CD4-positive, alpha-beta memory T cell (primary cell): ENCODE measurements at places on chromosomes 3 and 15. TPM values are rescaled to one million over a fixed set of nuclear protein-coding genes. Genes with fewer than 3 reads are reported as not detected.

GRCh38 chr3:111545349-111545748 lies 3.4 kb downstream of the CD96 start:
- no peak for DNase-seq

IGSF11 gene
- total RNA-seq = 0.22 TPM

- DNase-seq = no peak
These were observed 12.0 kb upstream of the C3orf80 start for GRCh38 chr3:160213191-160213590.

DNA sequence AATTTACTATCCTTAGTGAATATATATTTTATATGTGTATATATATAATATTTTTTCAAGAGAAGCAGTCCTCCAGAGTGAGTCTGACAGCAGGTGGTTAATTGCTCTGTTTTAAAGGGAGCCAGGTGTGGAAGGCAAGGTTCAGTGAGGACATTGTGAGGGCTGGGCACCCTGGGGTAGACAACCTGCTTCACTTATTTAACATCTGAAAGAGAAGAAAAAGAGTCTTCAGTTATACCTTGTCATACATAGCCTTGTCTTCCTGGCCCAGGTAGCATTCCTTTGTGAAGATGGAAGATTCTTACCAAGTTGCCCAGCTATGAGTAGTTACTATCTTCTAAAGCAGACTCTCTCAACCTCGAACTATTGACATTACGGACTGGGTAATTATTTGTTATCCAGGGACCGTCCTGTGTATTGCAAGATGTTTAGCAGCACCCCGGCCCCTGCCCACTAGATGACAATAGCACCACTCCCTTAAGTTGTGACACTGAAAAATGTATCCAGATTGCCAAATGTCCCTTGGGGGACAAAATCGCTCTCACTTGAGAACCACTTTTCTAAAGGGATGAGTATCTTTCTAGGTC lies 336.0 kb upstream of the TRIM42 start:
- DNase-seq = no peak

- no peak for DNase-seq
These were observed 82.7 kb upstream of the NR2F2 start for GRCh38 chr15:96247621-96248305.

DNA sequence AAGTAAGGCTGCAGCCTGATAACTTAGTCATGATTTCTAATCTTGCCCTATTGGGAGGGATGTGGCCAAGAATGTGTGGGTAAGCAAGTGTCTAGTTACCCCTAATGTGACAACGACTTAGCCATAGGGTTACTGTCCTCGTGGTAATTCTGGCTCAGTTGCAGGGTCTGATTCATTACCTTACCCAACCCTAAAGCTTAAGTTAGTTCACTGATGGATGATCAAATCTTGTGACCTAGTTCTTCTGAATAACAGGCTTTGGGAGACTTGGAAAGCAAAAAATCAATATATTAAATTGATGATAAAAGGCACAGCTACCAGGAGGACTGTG lies 1.6 kb upstream of the INTS14 start:
- DNase-seq = no peak

CCNB2 gene
- 0.44 TPM for total RNA-seq

DNA sequence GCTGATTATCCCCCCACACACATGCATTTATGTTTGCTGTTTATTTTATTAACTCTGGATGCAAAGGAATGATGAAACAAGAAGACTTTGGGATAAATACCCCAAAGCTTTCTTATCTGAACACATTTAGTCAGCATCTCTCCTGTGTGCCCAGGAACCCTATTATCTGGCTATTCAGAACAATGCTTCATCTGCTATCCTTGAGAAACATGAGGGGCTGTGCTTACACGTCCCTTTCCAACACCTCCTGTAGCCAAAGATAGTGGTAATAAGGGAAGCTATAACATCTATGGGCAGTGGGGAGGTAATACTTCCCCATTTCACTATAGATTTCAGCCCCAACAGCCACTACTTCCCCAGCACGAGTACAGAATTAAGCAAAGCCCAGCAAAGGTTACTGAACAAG lies 94.7 kb downstream of the SSR3 start:
- no peak for DNase-seq

DNA sequence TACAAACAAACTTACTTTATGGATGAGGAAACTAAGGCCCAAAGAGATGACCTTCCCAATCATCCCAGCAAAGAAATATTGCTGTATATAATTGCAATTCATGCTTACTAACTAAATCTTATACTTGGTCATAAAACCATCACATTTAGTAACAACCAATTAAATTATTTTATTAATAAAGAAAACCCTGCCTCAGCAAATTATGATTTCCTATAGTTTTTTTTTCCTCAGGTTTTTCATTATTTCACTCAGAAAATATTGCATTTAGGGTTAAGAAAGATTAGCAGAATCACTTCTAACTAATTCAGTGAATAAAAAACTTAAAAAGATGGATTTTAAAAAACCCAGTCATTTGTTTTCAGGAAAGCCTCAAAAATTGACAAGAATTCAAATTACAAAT lies 86.5 kb upstream of the GADL1 start:
- DNase-seq = no peak

DNA sequence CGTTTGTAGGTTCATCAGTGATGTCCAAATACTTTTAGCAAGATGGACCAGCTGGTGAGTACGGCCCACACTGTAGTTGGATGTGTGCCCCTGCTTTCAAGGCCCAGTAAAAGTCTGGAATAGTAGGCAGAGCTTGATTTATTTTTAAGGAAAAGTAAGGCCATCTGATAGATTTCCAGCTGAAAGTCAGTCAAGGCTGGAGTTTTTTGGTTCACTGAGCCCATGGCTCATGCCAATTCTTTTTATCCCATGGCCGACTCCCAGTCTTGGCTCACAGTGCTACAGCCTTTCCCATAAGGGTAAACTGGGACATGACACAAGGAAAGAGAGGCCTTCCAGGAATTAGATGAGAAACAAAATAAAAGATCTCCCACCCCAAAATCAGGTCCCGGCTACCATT lies 13.5 kb downstream of the CCDC80 start:
- DNase-seq = no peak

GRCh38 chr3:33008282-33008681 lies 56.8 kb downstream of the CCR4 start:
- peak; percentile 54 for DNase-seq

DNA sequence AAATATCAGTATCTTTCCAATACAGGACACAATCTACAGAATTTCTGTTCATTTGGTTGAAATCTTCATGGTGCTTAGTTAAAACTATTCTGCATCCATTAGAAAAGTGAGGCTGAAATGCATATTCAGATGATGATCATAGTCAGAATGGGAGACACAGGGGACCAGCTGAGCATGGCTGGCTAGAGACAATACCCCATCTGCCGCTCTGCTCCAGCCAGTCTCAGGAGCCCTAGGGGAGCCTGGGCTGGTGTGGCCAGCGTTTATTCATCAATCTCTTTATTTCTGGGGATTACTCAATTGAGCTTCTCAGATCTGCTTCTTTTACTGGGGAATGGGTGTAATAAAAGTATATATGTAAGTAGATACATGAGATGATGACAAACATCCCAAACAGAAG lies 470.9 kb upstream of the CDIN1 start:
- DNase-seq = no peak

GRCh38 chr3:198097048-198097447 lies 137.0 kb downstream of the LMLN start:
- no peak for DNase-seq

GRCh38 chr3:111653766-111654165 lies 58.6 kb upstream of the ZBED2 start:
- DNase-seq = no peak

RTP3 gene
- total RNA-seq = not detected

DNA sequence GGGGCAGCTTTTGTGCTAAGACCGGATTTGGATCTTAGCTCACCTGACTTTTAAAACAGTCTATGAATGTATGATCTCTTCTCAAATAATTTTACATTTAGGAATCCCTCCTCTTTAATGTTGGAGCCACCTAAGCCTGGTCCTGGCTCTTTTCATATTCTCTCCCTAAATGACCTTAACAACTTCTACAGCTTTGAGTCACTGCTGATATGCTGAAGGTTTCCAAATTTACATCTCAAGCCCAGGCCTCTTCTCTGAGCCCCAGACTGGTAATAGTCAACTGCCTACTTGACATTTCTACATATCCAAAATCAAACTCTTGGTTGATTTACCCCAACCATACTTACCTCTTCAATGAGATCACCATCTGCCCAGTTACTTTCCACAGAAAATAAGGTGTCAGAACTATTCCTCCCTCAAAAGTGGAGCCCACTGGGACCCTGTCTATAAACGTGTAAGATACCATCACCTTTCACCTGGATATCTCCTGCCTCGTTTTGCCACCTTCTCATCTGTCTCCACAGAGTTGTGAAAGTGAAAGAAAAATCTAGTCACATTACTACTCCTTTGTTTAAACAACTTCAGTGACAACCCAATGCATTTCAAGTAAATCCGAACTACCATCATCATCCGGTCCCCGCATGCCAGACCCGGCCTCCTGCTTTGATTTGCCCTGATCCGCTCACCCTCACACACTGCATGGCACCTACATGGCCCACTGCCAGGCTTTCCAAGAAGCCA lies 48.8 kb downstream of the UBP1 start:
- no peak for DNase-seq

GRCh38 chr3:113259196-113259595 lies 47.8 kb downstream of the BOC start:
- DNase-seq = no peak

GRCh38 chr15:62324382-62324781 lies 159.3 kb upstream of the C2CD4B start:
- DNase-seq = no peak

DNA sequence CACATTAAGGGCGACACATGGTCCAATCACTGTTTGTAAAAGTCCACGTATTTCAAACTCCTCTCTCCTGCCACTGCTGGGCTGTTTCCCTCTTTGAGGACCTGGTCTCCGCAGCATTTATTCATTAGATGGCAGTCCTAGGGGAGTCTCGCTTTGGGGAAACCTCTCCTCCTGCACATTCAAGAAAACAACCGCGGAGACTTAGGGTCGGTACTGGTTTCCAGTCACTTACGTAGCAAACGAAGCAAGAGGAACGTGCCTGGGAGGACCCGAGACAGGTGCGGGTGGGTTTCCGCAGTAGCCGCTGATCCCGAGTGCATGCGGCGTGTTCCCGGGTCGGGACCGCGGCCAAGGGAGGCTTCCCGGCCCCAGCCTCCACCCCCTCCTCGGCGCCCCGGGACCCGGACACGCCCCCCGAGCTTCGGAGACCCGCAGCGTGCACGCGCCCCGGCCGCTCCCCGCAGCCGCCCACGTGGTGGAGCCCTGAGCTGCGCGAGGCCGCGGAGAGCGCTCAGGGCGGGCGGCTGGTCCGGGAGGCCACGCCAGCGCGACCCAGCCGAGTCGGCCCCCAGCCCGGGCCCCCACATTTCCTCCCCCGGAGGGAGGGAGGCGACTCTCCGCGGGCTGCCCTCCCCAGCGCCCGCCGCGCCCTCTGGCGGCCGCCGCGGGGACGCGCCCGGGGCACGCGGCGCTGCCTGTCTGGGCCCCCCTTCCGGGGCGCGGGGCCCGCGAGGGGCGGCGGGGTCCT lies 1.1 kb upstream of the IGF1R start:
- peak; percentile 57 for DNase-seq

GRCh38 chr15:33518421-33518820 lies 207.7 kb downstream of the RYR3 start:
- no peak for DNase-seq

- DNase-seq = no peak
These were observed 960.0 kb downstream of the DIPK2A start for GRCh38 chr3:144931590-144931989.

DNA sequence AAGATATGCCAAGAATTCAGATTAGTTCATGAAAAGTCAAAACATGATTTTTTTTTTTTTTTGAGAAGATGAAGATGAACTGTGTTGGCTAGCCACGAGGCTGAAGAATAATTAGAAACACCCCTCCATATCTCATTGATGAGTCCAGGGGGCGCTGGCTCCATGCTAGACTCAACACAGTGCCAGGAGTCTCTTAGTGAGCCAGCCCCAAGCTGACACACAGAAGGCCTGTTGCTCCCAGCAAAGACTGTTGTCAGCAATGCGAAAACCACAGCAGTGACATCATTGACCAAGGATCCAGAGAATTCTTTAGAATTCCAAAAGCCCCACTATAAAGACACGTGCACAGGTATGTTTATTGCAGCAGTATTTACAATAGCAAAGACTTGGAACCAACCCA lies 185.2 kb downstream of the ANXA2 start:
- no peak for DNase-seq

DNA sequence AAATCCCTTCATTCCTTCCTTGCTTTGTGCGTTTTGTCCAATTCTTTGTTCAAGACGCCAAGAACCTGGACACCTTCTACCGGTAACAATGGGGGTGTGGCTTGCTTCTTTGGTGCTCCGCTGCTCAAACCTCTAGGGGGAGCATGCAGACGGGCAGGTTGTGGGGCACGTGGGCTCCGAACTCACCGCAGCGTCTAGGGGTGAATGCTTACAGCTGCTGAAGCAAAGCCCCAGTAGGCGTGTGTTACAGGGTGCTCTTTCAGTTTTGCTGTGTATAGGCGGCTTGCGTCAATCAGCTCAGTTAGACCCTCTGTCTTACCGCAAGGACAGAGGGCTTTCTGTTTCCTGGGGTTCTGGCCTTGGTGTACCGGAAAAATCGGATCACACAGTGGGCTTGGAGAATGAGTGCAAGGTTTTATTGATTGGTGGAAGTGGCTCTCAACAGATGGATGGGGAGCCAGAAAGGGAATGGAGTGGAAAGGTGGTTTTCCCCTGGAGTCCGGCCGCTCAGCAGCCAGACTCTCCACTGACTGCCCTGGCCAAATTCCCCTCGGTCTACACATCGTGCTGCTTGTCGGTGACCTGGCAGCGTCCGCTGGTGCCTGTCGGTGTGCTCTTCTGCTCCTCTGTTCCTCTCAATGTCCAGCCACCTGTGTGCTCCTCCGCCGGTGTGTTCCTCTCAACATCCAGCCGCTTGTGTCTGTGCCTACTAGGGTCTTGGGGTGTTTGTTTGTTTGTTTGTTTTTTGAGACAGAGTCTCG lies 1.2 kb upstream of the LRRC34 start:
- DNase-seq = peak; percentile 76

MED12L gene
- 0.35 TPM for total RNA-seq

OXTR gene
- total RNA-seq = 1.1 TPM
